ENCODE measurements at places on chromosomes 16 and 17. TPM values are rescaled to one million over a fixed set of nuclear protein-coding genes. Genes with fewer than 3 reads are reported as not detected.

Gene HOXB9
- total RNA-seq: 0.18 TPM

DNA sequence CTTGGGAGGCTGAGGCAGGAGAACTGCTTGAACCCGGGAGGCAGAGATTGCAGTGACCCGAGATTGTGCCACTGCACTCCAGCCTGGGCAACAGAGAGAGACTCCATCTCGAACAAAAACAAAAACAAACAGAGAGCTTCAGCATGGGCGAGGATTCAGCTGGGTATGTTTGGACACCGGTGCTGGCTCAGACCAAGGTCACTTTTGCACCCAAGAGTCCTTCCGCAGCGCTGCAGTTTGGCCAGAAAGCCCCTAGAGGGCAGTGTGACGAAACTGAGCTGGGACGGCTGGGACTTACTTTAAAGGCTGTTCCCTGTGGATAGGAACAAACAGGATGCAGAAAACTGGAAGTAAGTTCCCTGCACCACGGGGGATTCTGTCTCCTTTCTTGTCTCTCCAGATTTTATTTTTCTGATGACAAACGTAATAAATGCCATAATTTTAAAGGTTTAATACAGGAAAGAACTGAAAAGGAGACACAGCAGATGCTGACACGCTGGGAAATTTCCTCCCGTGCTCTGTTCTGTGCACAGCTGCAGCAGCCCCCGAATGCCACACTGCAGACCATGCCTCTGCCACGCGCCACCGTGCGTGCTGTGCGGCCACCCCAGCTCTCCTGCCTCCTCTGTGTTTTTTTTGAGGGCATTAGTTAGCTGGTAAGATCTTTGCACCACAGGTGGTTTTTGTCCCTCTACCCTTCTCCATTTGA, 25.2 kb upstream of the USP36 start:
- peak; percentile 63 for DNase-seq

GRCh38 chr16:21610006-21610544, 10.7 kb downstream of the METTL9 start:
- no peak for DNase-seq

Gene NACA2
- not detected for total RNA-seq

GRCh38 chr16:66696669-66697630, at the start of gene CMTM4:
Gene CMTM4 (minus strand): TSS chr16:66696743. CDS start chr16:66696525, 218 bp downstream.
- DNase-seq: peak; percentile 91

GRCh38 chr17:51802544-51802943, 356.0 kb downstream of the CA10 start:
- DNase-seq: no peak

DNA sequence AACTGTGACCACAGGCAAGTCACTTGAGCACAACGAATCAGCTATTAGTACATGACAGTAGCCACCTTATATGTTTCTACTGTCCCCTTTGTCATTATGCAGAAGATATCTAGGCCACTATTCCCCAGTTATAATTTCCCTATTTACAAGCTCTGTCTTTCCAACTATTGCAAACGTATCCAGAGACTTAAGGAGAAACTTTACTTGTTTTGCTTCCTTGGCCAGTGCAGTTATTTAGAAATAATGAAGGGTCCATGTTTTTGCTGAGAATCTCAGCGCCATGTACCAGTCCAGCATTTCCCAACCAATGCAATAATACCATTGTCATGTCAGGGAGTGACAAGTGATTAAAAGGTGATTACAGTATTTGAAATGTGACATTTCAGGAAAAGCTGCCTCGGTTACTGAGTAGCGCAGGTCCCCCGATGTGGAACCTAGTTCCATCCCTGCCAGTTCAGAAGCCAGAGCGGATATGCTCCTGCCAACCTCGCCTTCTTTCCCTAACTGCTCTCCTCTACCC, 743 bp downstream of the ZNF624 start:
- no peak for DNase-seq

DNA sequence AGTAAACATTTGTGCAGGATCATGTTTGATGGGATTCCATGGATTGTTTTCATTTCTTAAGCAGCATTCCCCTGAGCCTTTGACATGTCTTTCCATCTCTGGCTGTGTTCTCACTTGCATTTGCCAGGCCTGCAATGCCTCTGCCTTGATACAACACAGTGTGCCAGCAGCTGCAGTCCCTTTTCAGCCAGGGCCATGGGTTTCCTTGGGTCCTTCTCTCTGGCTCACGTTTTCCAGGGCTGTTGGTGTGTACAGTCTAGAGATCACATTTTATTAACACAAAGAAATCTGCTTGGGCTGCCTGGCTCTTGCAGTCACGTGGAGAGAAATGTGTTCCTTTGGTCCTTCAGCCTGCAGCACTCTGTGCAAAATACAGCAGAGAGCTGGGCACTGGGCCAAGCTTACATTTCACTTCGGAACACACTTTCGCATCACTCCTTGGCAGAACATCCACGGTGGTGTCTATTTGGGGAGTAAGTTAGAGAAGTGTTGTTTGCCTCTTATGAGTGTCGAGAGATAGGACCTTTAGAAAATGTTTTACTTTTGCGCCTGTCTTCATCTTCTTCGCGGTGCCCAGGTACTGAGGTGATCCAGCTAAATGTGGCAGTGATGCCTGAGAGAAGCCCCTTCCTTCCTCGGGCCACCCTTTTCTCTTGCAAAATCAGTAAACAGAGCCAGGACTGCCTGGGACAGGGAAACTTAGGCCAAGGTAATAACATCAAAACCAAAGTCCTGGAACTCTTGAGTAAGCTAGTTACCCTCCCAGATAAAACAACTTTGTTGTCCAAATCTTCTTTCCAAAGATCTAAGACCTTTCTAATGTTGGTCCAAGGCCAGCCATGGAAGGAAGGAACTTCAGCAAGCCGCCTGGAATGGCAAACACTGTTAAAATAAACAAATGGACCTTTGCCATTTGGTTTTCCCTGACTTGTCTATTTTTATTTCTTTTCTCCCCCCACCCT, 20.9 kb downstream of the HLF start:
- DNase-seq: no peak

DNA sequence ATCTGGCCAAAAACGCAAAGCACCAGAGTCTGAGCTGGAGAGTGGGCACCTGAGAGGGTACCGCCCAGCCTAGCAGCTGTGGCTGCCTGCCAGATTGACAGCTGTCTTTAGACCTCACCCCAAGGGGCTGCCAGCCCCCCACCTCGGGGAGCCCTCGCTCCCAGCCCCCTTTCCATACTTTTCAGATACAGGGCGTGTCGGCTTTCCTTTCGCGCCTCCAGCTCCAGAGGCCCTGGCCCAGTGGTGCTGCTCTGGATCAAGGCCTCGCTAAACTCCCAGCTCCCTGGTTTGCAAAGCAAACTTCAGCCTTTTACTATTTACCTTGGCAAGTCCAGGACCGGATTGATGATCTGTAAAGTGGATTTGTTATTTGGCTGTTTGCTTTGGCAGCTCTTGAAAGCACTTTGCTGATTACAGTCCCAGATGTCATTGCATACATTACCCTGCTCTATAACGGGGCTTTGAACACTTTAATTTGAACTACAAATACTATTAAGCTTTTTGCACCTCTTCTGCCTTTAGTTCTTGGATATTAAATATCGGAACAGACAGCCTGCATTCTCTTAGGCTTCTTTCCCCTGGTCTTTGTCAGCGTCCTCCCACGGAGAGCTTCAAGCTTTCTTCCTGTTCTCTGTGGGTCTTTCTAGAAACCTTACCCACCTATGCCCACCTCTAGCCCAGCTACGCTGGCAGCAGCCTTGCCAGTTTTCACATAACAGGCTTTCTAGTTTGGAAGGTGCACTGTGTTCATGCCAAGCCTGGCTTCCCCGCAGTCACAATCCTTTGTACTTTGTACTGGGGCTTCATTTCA, 63.6 kb upstream of the TBX2 start:
- DNase-seq: no peak

Gene APOH
- not detected for total RNA-seq

DNA sequence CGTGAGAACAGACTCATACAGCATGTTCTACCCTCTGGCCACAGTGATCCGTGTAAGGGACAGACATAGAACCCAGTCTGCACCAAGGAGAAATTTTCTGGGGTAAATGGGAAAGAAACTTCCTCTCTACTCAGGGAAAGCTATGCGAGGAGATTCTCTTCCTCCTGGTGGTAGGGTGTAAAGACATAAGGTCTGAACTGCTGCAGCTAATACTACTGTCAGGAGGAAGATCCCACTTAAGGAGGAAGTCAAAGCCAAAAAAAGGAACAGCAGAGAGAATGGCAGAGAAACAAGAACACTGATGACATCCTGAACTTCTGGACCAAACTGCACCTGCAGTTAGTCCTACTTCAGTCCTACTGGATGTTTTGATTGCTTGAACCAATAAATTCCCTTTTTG, 7.1 kb upstream of the TM4SF5 start:
- no peak for DNase-seq

Gene CCL1
- not detected for total RNA-seq

Gene FAM171A2
- total RNA-seq: 0.24 TPM

Gene CD300LB
- total RNA-seq: 3.5 TPM

- peak; percentile 87 for DNase-seq
Observed at GRCh38 chr16:31427441-31428278, 500 bp downstream of the COX6A2 start.
